Activated naive CD8-positive, alpha-beta T cell treated with anti-CD3 and anti-CD28 coated beads, Interleukin-2, amount 10 ng/mL, durations not matched to agents 7 days and 5 days (primary cell): ENCODE measurements at places on chromosomes 2 and 18. TPM values are rescaled to one million over a fixed set of nuclear protein-coding genes. Genes with fewer than 3 reads are reported as not detected.

Gene MYO7B
- 5.2 TPM for total RNA-seq

Gene MLPH
- total RNA-seq: not detected

DNA sequence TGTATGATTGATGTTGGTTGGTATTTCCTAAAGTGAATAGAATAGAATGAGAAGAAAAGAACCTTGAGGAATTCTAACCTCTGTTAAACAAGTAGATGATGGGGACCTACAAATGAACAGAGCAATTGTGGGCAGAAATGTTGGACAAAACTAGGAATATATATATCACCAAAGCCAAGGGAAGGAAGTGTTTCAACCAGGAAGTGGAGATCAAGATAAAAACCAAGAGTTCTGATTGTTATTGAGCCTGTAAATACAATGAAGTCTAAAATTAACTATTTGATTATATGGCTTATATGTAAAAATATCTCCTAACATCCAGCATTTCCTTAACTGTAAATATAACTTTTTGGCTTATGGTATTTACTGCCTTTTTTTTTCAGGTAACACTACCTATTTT, 730.0 kb downstream of the SOCS6 start:
- no peak for DNase-seq

DNA sequence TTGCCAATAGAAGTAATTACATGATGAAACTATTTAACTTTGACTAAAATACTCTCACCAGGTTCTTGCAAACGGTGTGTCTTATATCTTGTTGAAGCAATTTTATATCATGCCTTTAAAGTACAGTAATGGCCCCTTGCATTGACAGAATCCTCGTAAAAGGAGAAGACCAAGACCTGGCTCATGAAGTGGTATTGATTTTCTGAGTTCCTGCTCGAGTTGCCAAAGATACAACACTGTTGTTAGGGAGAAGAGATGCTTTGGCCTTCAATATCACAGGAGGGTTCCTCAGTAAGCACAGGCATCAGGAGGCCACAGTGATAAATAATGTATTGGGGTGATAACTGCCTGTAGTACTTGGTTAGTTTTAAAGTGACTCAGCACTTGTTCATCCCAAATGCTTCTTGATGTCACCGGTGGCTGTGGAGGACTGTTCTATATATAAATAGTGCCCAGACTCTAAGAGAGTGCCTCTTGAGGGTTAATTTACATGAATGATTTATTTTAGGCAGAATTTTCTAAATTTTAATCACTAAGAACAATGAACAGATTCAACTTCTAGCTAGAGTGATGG, 571.7 kb upstream of the FANCL start:
- no peak for DNase-seq

DNA sequence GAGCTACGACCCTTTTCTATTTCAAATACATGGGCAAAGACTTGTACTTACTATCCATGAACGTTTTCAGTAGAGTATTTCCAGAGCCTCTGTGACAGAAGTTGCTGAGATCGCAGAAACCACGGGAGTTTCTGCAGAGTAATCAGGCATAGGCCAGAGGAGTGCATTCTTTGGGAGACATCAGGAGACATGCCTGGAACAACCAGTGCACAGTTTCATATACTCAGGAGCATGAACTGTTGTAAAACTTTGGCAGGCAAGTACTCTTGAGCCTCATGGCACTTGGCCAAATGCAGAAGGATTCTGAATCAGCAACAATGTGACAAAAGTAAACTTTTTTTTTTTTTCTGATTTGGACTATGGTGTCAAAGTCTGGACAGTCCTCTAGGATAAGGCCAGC, 307.1 kb downstream of the GRB14 start:
- DNase-seq: no peak

- DNase-seq: no peak
Observed at GRCh38 chr2:47503481-47504070, 100.6 kb downstream of the MSH2 start.

Gene NYAP2
- total RNA-seq: not detected

DNA sequence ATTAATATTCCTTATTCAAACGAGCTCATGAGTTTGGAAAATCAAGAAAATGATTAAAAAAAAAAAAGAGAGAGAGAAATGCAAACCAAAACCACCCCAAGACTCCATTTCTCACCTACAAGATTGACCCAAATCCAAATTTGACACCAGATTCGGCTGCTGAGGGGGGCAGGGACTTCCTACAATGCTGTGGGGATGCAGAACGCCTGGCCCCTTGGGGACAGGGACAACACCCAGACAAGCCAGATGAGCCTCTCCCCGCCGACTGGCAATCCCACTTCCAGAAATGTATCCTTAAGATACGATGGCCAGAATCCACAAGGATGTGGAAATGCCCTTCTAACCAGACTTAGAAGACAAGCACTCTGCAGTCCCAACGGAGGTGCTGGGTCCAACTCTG, 20.7 kb downstream of the BOK start:
- DNase-seq: no peak

Gene GCKR
- not detected for total RNA-seq

DNA sequence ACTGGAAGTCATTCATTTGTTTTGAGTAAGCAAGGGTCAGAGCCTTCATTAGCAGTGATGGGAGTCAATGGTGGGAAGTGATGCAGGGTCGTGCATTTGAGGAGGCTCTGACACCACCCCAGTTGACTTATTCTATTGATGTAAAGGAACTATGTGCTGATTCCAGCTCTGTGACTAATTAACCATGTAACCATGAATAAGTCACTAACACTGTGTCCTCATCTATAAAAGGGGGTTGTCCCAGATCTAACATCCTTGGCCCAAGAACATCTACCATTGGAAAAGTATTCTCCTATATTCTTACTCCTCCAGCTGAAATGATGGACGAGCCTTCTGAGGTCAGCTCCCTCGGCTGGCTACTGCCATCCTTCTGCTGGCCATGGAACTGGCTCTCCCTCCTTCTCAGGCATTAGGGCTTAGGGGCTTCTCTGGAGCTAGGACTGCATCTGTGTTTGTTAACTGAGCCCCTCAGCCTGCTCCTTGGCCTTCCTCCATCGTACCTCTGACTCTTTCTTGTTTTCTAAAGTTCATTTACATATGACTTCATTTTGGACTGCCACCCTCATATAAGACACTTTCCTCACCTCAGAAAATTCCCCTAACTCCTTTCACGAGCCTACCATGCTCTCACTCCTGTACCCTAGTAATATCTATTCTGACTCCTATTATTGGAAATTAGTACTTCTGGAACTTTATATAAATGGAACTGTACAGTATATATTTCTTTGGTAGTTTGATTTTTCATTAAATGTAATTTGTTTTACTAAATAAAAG, 115.5 kb downstream of the KCTD1 start:
- DNase-seq: no peak

- DNase-seq: peak; percentile 27
Observed at GRCh38 chr2:34012715-34013302, 413.7 kb upstream of the FAM98A start.

Gene TNFAIP6
- total RNA-seq: not detected
